Stimulated activated CD8-positive, alpha-beta memory T cell treated with anti-CD3 and anti-CD28 coated beads, Interleukin-12 subunit alpha, Interleukin-12 subunit beta, amount 100 ng/mL, for 4 hours (primary cell): ENCODE measurements at places on chromosomes 16 and 17.

DNA sequence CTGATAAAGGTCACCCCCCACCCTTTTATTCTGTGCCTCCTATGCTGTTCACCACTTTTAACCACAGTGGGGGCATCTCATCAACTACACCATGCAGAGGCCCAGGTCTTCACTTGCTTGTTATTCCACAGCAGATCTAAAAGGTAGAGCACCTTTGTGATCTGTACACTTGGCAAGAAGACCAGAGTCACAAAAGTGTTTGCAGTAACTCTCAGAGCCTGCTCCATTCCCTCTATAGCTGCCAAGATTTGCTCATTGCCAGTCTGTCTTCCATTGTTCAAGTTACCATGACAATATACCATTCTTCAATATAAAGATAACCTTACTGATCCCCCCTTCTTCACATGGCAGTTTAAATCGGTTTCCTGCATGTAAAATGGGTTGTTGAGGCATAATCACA lies 180.0 kb downstream of the TOX3 start:
- DNase-seq, result no peak

DNA sequence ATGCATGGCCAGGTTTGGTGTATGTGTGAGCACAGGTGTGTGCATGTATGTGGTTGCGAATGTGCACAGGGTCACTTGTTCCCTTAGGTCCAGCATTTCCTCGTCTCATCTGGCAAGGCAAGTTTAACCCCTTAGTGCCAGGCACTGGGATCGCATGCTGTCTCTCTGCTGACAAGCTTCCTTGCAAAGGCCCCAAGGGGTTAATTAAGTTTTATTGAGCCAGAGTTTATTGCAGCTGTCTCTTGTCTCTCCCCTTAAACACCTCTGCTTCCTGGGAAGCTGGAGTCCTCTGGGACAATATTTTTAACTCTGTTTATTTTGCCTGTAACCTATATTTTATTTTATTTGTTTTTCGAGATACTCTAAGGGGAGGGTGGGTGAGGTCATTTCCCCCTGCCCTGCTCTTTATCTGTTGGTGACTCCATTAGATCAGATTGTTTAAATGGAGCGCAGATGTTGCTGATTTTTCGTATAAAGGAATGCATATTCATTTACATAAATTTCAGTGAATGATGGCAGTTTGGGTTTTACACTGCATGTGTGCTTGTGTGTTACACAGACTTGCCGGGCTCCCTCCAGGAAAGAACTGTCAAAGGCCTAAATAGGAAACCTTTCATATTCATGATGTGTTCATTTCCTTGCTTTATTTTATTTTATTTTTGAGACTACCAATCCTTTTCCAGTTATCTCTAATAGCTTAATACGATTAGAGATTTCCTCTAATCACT lies 99.7 kb downstream of the CBLN1 start:
- no peak for DNase-seq

GRCh38 chr17:81685108-81685507 lies 1.3 kb downstream of the HGS start:
- DNase-seq, result no peak

DNA sequence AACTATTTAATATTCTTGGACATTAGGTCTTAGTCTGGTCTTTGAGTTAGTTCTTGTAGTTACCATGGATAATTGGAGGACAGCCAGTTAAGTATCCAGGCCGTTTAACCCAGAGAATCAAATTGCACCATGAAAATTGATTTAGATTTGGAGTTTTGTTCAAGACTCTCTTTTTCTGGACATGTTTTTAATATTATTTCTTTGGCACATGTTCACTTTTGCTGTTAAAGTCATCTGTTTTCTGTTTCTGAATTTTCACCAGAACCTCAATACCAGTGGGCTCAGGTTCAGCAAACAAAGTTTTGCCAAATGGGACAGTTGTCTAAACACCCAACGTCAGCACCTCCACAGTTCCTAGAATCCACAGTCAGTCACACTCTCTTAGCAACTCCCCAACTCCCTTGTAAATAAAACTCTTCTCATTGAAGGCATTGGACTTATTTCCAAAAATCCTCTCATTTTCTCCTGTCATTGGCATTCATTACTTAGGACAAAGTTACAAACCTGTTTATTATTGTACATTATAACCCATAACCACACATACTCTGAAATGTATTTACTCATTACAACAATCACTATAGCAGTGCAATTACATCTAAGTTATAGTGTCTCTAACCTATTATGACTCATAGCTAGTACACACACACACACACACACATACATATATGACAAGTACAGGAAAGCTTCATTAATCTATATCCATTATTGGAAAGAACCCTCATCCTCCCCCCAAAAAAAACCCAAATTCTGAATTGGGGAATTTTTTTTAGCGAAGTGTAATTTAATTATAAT lies 33.5 kb upstream of the DNAH9 start:
- no peak for DNase-seq

DNA sequence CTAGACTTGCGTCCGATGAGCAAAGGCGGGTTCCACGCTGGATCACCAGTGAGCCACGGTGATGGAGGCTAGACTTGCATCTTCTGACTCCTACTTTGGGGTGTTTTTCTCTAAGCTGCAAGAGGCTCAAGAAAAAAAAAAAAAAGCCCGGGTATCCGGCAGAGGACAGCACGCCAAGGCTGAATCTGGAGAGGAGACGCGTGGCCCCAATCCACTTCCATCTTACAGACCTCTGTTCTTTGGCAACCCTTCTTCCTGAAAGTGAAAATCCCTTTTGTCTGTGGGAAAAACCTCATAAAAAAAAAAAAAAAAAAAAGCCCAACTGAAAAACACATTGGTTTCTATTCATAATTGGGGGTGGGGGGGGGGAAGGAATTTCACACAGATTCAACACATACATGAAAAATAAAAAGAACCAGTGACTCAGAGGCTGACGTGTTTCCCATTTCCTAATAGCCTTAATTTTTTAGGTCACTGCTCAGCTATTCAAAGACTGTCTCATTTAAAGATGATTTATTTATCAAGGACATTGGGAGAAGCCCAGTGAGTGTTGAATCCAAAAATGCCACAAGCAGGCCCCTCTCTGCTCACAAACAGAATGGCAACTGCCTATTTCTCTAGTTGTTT lies 258.3 kb downstream of the FOXL1 start:
- no peak for DNase-seq

GRCh38 chr16:57324749-57325148 lies 33.8 kb upstream of the CCL22 start:
- DNase-seq, result no peak

DNA sequence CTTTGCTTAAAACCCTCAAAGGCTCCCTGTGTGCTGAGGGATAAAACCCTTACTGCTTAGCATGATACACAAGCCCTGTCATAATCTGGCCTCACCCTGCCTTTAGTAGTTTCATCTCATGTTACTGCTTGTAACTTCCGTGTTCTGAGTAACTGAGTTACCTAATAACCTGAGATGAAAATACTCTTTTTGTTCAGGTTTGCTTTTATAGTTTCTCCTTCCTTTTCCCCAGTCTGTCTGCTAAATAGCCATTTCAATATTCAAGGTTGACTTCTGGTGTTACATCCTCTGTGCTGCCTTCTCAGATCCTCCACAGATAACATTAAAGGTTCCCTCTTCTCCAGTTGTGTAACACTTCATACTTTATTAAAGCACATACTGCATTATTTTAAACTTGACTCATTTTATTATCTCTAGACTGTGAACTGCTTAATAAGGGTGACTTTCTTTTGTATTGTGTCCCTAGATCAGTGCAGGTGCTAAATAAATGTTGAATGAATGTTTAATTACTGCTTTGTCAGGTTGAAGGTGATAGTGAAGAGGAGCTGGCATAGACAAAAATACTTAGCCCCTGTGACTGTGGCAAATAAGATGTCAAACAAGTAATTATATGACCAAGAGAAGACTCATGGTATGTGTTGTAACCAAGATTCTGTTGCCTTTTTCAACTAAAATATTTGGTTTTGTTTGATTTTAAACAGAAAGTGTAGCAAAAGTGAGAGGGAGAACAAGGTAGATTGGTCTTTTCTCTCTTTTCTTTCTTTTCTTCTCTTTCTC lies 47.8 kb downstream of the NFAT5 start:
- DNase-seq, result no peak

DNA sequence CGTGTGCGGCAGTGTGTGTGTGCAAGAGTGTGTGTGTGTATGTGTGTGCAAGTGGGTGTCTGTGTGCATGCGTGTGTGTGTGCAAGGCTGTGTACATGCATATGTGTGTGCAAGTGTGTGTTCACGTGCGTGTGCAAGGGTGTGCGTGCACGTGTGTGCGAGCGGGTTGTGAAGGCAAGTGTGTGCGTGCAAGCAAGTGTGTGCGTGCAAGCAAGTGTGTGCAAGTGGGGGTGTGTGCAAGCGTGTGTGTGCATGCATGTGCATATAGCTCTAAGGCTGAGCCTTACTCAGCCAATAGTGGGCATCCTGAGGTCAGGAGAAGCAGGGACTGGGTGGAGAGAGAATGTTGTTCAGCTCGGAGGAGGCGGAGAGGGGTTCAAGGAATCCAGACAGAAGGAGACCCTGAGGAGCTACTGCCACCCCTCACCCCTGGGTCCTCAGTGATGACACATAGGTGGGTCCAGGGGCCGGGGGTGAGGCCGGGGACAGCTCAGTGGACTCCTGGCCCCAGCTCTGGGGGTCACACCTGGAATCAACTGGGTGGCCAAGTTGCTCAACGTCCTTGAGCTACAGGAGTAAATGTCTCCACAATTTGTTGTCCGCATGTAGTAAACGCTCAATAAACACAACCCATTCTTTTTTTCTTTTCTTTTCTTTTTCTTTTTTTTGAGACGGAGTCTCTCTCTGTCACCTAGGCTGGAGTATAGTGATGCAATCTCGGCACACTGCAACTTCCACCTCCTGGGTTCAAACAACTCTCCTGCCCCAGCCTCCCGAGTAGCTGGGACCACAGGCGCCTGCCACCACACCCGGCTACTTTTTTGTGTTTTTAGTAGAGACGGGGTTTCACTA lies 1.8 kb downstream of the PRR29 start:
- no peak for DNase-seq

DNA sequence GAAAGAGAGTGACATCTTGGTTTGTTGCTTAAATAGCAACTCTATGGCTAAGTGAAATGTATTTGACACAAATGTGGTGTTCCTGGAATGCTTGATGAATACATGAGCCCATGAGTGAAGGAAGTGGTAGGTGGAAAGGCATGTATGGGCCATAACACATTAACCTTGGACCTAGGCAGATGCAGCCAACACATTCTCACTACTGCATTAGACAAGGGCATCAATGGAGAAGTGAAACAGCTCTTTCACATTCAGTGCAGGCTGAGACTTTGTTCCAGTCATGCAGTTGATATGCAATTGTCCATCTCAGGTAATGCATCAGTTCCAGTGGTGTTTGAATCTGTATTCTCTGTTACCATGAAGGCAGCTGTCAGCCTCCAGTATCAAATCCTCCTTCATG lies 133.6 kb downstream of the HS3ST3B1 start:
- DNase-seq, result no peak

- DNase-seq, result no peak
These were observed 3.8 kb downstream of the PLD2 start for GRCh38 chr17:4810696-4811290.

- no peak for DNase-seq
These were observed 24.2 kb upstream of the RBBP6 start for GRCh38 chr16:24515186-24515585.

- DNase-seq, result no peak
These were observed 27.2 kb downstream of the ZNF423 start for GRCh38 chr16:49828533-49829267.

DNA sequence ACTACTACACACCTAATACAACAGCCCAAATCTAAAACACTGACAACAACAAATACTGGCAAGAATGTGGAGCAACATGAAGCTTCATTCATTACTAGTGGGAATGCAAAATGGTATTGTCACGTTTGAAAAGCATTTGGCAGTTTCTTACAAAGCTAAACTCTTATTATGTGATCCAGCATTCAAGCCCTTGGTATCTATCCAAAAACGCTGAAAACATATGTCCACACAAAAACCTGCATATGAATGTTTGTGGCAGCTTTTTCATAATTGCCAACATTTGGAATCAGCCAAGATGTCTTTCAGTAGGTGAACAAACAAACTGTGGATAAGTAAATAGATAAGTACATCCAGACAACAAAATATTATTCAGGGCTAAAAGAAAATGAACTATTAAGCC lies 501.1 kb upstream of the KIF2B start:
- no peak for DNase-seq

DNA sequence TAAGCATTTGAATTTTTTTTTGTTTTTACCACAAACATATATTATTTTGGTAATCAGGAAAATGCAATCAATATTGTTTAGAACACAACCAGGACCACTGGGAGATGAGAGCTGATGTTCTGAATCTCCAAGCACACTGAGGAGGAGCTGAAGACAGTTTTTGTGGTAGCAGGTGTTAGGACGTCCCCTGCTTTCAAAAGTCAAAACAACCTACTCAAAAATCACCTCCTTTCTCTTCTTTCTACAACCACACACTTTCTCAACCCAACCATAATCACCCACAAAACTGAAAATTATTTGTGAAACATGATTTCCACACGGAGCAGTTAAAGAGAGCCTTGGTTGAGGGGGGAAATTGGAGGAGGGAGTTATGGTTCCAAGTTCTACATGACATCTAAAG lies 26.7 kb upstream of the CFAP20 start:
- no peak for DNase-seq

DNA sequence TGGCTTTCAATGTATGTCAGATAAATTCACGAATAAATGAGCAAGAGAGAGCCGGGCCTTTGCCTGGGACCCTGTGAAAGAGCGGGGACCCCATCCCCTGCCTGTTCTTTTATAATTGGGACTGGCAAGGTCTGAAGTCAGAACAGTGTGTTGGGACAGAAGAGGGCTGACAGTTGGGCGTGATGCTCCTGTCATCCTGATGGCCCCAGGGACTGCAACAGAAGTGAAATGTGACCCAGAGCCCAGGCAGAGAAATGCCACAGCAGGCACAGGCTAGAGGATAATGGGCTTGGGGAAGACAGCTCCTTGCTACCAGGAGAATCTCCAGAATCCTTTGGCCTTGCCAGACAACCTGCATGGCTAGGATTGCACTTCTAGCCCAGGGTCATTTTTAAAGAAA lies 37.9 kb downstream of the GSG1L start:
- DNase-seq, result no peak

GRCh38 chr17:57091186-57091618 lies 6.2 kb downstream of the AKAP1 start:
- DNase-seq, result no peak

DNA sequence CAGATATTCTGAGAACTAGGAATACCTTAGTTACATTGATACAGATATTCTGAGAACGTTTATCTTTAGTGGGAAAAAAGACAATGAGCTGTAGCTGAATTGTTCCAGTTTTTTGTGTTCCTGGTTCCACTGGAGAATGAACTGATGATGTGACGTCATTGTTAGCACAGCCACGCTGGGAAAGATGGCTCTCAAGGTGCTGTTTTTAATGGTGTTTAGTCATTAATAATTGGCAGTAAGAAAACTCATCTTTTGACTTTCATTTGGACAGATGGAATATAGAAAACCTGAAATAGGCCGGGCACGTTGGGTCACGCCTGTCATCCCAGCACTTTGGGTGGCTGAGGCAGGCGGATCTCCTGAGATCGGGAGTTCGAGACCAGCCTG lies 10.4 kb downstream of the FOXK2 start:
- DNase-seq, result no peak
